ENCODE measurements at places on chromosomes 4 and X.

DNA sequence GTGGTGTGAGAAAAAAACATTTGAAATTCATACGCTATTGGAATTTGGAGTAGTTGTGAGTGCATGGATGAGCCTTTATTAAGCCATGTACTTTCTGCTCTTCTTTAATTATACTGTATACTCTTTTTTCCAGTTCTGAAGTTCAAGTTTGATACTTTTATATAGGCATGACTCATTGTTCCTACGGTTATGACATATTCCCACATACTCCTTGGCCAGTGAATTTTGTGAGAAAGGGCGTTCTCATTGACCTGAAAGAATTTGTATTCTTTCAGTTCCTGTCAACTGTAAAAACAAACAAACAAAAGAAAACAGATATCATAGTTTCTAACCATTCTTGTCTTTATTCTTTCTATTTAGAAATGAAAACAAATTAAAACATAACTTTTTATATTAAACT lies 407.3 kb downstream of the MAPK10 start:
- no peak for DNase-seq

DNA sequence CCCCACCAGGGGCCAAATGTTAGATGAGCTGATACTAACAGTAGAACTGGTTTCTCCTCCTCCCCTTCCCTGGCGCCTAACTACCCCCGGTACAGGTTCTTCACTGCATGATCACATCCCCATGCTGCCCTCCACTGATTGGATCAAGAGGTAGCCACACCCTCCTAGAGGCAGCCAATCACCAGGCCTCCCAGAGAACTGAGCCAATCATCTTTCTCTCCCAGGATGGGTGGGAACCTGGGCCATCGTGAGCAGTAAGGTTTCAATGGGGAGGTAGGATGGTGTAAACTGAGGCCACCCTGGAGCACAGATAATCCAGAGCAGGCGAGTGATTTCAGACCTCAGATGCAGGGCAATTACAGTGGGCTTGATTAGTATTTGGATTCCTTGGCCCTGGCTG lies 64.2 kb downstream of the PPP2R2C start:
- DNase-seq: no peak

- no peak for DNase-seq
These were observed 200.8 kb upstream of the GIMD1 start for GRCh38 chr4:106569146-106570031.

GRCh38 chrX:92231391-92231790 lies 452.2 kb downstream of the PCDH11X start:
- no peak for DNase-seq

DNA sequence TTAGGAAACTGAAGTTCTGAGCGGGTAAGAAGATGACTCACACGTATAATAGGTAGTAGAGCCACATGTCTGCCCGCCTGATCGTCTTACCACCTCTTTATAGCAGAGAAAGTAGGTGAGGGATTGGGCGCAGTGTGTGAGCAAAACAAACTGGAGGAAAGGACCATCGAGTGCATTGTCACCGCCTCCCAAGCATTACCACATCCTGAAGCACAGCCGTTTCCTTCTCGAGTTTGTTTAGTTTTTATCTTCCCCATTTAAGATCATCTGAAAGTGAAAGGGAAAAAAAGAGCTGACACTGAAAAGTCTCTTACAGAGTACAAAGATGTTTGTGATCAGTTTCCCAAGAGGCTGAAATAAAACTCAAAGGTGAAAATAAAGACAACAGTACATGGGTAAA lies 14.8 kb downstream of the PDK3 start:
- peak; percentile 72 for DNase-seq

DNA sequence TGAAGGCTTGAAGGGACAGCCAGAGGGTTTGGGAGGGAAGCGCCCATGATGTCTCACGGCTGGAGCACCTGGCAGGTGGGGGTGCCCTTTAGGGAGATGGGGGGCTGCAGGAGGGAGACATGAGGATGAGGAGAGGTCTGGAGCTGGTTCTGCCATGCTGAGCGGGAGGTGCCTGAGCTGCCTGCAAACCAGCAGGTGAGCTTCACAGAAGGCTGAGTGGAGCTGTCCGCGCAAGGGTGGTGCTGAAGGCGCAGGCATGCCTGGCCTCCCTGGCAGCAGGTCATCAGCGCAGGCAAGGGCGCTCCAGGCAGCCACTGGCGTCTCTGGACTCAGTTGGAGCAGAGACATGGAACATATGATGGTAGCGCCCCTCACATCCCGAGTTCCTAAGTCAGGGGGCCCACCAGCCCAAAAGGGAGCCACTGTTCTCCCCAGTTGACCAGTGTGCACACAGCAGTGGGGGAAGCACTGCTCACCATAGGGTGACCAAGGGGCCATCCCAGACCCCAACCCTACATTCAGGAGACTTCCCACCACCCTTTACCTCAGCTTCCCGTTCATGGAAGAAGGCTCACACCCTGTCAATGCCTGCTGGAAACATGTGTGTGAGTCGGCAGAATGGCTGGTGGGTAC lies 25.8 kb downstream of the ADRA2C start:
- no peak for DNase-seq

DNA sequence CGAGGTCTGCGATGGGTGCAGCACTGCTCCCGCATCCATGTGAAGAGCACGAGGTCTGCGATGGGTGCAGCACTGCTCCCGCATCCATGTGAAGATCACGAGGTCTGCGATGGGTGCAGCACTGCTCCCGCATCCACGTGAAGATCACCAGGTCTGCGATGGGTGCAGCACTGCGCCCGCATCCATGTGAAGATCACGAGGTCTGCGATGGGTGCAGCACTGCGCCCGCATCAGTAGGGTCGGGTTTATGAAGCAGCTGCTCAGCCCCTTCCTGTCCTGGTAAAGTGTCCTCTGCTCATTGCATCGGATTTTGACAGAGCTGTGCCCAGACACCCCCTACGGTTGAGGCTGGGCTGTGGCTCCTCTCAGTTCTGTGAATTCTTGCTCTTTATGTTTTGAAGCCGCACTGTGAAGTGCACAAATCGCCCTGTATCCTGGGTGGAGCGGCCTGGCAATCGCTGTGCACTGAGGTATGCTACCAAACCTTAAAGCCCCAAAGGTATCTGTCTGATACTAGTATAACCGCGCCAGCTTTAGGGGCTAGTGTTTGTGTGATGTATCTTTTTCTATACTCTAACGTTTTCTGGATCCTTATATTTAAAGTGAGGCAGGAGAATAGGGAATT lies 98.7 kb downstream of the CPZ start:
- DNase-seq: no peak

GRCh38 chr4:23355258-23355657 lies 534.6 kb downstream of the PPARGC1A start:
- DNase-seq: no peak

DNA sequence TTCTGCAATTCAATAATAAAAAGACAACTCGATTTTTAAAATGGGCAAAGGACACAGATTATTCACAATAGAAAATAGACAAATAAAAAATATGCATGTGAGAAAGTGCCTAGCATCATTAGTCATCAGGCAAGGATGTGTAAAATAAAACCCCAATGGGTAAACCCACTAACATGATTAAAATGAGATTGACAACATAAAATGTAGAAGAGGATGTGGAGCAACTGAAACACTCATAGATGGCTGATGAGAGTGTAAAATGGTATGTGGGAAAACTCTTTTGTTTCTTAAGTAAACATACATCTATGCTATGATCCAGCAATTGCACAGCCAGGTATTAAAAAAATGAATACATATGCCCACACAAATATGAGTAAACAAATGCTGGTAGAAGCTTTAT lies 177.6 kb downstream of the IQCM start:
- no peak for DNase-seq

GRCh38 chrX:41781500-41781899 lies 57.5 kb downstream of the GPR82 start:
- DNase-seq: no peak

DNA sequence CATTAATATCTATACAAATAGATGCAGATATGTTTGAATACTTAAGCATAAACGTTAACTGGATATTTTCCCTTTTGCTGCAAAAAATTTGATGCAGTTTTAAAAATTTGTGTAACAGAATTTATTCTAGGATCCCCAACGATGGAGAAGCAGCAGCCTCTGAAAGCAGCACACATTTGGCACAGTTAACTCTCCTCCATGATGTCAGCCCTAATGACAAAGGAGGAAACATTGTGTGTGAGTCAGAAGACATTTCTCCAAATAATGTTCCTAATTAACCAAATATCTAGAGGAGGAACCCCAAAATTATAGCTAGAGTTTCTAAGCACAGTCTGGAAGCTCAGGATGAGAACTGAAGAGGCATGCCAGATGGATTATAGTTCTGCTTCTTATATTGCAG lies 281.9 kb upstream of the MAD2L1 start:
- DNase-seq: no peak

DNA sequence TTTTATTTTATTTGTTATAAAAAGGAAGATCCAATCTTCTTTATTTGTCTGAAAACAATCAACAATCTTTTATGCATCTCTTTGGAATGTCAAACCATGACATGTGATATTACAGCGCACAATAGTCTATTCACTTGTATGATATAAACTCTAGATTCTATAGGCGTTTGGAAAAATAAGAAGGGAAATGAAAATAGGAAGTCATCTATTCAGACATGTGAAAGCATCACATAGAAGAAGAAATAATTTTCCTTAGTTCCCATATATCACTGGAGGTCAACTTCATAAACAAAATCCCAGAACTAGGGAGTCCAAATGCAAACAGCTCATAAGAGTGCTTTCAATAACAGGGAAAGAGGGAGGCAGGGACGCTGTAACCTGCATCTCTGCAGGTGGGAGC lies 139.5 kb upstream of the RASGEF1B start:
- no peak for DNase-seq

GRCh38 chrX:100085846-100086245 lies 324.2 kb downstream of the PCDH19 start:
- no peak for DNase-seq

- no peak for DNase-seq
These were observed 343.1 kb downstream of the GRID2 start for GRCh38 chr4:92646826-92647225.

DNA sequence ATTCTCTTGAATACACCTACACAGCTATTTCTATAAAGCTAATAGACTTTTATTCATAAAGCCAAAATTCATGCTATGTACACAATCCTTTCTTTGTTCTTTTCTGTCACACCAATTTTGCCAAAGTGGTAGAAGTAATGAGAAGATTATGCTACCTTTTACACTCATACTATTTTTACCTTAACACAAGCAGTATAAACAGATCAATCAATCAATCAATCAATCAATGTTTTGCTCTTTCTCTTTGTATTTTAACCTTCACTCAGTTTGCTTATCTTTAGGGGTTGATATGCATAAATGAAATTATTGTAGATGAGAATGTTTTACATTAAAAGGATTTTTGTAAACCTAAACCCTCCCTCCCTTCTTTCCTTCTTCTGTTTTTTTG lies 878.6 kb downstream of the RAPGEF2 start:
- DNase-seq: no peak

- no peak for DNase-seq
These were observed 213.8 kb upstream of the RADX start for GRCh38 chrX:106397788-106398538.

GRCh38 chrX:46461660-46462191 lies 83.5 kb downstream of the ZNF674 start:
- DNase-seq: no peak

DNA sequence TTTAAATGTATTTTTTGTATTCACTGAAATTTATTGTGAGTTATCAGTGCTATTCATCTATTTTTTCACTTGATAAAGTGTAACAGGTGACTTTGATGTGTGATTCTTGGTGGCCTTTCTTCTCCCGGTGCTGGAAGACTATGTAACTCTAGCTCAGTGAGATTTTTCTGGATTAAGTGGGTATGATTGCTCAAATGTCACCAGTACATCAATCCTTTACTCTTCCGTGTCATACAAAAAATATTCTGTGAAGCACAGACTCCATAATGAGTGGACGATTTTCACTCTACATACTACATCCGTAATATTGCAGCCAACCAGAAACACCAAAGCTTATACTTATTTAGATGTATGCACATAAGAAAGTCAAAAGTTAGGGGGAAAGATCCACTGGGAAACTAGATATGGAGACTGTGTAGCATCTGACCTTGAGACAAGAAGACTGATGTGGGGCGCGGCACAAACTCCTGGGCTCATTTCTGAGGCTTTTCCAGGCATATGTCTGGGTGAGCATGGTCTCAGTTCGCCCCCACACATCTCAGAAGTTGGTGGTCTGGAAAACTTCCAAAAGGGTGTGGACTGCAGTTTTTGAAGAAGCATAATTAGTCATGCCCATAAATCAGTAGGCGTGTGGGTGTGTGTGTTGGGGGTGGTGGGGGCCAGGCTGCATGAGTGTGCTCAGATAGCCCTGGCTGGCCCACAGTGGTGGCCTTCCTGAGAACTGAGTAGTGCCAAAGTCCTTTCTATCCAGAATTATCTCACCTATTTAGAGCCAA lies 53.9 kb upstream of the TENM3 start:
- no peak for DNase-seq

GRCh38 chr4:130753926-130754325 lies 1658.0 kb downstream of the C4orf33 start:
- DNase-seq: no peak

DNA sequence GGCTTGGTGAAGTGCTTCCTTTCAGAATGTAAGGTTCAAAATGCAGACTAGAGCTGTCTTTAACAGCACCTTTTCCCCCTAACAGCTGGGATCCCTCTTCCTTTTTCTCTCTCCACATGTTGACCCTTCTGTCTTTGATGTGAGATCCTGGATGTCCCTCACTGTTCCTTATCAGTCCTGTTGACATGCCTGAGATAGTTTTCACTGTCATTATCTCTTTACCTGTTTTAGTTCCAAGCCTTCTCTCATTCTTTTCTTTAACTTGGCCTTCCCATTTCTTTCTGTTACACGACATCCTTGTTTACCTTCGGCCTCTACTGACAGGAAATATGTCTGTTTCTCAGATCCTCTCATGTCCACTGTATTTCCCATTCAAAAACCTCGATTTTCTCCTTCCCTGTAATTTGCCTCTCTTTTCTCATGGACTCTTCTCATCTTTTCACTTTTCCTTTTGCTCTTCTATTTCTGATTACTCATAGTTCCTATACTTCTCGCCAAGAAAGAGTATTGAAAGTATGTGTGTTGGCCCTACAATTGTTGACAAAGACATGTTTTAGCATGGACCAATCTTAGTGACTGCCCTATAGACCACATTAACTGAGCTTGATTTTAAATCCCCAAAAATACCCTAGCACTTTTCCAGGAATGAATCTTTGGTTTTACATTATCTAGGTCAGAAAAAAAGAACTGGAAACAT lies 1.2 kb upstream of the SOWAHB start:
- no peak for DNase-seq

All from activated CD8-positive, alpha-beta memory T cell treated with anti-CD3 and anti-CD28 coated beads for 24 hours (primary cell).